ENCODE measurements at places on chromosomes 1 and 21.

DNA sequence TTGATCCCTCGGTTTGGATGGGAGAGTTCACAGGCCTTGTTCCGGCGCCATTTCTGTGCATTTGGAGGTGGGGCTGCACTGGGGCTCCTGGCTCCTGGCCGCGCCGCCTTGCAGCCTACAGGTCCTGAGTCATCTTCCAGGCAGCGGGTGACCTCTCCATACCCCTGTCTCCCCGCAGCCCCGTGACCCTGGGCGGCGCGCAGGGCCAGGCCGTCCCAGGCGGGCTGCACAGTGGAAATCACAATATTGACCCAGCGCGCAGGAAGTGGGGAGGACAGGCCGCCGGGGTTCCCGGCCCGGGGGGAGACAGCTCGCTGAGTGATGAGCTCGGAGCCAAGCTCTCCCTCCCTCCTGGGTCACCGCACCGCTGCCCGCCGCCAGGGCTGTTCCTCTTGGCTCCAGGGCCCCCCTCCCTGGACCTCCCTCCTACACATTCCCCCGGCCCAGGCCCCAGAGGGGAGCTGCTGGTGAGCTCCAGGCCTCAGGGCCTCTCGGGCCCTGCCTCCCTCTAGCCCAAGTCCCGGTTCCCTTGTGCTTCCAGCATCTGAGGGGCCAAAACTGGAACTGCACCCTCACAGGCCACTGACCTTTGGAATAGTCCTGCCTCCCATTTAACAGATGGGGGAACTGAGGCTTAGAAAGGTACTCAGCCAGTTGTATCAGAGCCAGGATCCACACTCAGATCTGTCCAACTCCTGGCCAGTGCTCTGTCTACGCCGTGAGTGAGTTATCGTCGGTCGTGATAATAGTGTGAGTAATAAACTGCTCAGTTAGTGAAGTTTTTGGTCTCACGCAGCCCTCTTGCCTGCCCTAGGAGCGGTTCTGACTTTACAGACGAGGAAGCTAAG lies 142.9 kb upstream of the WNT4 start:
- DNase-seq = no peak

GRCh38 chr1:32917521-32917920 lies 16.3 kb upstream of the TMEM54 start:
- no peak for DNase-seq

DNA sequence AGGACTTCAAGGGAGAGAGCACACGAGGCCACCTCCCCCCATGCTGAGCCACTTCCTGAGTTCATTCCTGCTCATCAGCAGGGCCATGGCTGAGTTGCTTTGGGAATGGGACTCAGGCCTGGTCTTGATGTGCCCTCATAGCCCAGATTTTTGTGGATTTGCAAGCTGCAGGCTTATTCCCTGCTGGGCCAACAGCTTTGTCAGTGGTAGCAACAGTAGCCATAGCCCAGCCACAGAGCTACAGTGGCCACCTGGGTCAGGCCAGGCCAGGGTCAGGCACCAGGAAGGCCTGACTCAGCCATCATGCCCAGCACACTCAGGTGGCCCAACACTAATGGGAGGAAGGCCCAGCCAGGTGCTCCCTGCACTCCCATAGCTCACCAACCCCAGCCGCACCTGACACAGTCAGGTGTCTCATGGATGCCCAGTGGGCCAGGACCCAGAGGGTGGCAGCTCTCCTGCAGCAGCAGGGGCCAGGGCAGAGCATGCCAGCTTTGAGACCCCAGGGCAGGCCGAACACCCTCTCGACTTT lies 33.5 kb downstream of the EPHA2 start:
- no peak for DNase-seq

DNA sequence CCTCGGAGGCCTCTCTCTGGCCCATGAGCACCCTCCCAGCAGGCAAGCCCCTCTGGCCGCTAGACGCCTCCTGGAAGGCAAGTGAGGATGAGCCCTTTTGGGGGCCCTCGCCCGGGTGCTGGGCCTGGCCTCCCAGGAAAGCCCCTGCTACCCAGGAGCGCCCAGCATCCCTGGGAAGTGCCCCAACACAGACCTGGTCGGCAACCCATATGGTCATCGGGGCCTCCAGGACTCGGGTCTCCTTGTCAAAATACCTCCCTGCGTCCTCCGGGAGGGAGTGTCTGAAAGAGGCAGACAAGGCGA lies 21.0 kb upstream of the TMEM52 start:
- no peak for DNase-seq

- DNase-seq = peak; percentile 71
These were observed 3.4 kb downstream of the KCNA3 start for GRCh38 chr1:110671361-110671760.

DNA sequence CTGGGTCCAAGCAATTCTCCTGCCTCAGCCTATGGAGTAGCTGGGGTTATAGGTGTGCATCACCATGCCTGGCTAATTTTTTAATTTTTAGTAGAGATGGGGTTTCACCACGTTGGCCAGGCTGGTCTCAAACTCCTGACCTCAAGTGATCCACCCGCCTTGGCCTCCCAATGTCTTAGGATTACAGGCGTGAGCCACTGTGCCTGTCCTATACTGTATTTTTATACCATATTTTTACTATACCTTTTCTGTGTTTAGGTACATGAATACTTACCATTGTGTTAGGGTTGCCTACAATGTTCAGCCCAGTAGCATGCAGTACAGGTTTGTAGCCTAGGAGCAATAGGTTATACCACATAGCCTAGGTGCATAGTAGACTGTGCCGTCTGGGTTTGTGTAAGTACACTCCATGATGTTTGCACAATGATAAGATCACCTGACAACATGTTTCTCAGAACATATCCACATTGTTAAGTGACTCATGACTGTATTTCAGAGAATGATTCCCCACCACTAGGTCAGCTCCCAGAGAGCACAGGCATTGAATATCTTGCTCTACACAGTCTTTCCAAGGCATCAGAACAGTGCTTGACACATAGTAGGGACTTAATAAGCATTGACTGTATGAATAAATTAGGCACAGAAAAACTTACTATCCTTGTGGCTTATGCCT lies 6.0 kb upstream of the CITED4 start:
- no peak for DNase-seq

DNA sequence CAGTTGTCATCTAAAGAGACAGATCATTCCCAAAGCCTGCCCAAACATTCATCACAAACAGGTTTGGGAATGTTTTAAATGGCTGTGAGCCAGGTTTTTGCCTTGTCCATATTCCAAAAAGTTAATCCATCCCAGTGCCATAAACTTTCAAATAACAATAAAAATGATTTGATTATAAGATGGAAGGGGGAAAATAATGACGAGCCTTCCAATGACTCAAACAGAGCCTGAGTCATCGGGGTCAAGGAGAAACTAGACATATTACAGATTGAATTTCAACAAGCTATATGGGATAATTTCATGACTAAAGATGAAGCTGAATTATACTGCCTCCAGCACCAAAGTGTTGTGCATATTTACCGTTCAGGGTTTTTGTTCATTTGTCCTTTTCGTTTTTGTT lies 195.8 kb upstream of the PKN2 start:
- DNase-seq = no peak

- DNase-seq = no peak
These were observed 292.0 kb downstream of the DUSP10 start for GRCh38 chr1:221449801-221450470.

DNA sequence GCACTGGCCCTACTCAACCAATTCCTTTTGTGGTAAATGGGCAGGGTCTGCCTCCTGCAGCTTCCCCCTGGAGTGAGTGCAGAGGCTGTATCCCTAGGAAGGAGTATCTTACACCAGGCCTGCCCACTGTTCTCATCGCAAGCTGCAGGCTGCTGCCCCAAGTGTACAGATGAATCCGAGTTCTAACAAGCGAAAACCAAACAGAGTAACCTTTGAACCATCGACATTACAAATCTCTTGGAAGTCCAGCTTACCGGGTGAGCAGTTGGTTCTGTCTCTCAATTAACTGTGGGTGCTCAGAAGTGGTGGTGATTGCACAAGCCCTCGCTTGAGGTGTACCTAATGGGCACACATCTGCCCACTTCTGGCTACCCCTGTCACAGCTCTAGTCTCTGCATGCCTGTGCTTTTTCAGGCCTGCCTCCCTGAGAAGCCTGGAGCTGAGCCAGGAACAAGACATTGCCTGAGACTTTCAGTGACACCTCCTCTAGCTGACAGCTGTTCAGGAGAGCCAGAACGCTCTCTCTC lies 22.7 kb downstream of the INAVA start:
- no peak for DNase-seq

- DNase-seq = no peak
These were observed 7.8 kb downstream of the VASH2 start for GRCh38 chr1:212958175-212958574.

- DNase-seq = no peak
These were observed 448.0 kb downstream of the KCNT2 start for GRCh38 chr1:196160066-196160795.

GRCh38 chr1:201686714-201687455 lies 142.1 kb upstream of the IPO9 start:
- DNase-seq = no peak

DNA sequence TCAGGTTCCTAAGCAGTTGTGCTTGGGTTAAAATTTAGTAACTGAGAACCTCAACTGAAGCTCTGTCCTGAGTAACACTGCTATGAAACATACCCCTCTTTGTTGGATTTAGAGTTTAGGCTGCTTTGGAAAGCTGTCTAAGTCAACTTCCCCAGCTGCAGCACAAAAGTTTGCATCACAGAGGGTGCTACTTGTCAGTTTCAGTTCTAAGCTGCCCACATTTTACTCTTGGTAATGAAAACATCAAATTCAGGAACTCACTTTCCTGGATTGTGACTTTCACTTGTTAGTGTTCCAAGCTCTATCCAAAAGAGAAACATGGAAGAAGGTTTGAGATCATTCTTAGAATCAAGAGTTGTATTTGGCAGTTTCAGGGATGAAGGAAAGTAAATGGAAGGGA lies 191.7 kb upstream of the NFIA start:
- DNase-seq = no peak

DNA sequence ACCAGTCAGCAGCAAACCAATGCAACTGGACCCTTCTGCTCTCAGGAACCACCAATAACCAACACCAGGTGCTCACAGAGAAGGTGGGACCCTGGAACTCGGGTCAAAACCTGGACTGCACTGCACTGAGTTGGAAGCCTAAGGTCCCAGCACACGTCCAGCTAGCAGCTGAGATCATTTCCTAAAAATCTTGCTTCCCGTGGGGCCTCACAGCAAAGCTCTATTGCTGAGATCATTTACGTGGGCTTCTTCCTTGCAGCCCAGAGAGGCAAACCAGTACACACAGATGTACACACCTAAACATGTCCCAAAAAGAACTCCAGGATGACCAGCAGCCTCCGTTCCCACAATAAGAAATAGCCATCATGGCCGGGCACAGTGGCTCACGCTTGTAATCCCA lies 22.8 kb upstream of the STMN1 start:
- no peak for DNase-seq

GRCh38 chr1:219885680-219886079 lies 42.7 kb downstream of the SLC30A10 start:
- no peak for DNase-seq

DNA sequence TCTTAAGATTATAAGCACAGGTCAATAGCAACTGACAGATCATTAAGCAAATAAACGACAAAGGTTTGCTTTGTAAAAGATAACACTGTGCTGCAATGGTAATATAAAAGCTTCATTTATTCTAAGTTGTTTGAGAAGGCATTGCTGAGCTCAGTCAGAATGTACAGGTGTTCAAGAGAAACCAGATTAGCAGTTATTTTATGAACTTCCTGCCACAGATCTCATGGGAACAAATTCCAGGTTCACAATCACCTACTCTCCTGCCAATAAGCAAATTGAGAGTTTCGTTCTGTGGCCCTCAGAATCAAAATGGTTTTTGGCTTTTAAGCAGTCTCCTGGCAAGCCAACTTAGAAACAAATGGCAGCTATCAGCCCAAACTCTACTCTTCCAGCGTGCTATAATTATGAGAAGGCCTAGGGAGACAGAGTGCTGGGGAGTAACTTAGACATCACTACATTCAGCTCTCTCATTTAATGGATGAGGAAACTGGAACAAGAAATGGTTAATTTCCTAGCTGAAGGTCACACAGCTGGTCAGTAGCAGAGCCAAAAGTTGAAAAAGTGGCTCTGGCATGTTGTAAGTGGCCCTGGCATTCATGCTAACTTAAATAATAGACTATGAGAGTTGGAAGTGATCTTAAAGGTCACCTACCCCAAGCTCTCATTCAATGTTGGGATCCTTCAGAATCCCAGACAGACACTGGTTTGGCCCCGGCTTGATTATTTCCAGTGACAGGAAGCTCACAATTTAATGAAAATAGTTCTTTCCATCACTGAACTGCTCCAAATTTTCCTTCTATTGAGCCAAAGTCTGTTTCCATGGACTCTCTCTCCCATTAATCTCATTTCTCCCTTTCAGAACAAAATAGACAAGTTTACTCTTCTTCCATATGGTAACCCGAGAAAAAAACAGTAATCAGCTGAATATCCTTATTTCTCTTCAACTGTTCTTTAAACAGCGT lies 82.6 kb upstream of the EDEM3 start:
- DNase-seq = no peak

GRCh38 chr1:160607011-160607671 lies 27.8 kb upstream of the CD84 start:
- peak; percentile 88 for DNase-seq

DNA sequence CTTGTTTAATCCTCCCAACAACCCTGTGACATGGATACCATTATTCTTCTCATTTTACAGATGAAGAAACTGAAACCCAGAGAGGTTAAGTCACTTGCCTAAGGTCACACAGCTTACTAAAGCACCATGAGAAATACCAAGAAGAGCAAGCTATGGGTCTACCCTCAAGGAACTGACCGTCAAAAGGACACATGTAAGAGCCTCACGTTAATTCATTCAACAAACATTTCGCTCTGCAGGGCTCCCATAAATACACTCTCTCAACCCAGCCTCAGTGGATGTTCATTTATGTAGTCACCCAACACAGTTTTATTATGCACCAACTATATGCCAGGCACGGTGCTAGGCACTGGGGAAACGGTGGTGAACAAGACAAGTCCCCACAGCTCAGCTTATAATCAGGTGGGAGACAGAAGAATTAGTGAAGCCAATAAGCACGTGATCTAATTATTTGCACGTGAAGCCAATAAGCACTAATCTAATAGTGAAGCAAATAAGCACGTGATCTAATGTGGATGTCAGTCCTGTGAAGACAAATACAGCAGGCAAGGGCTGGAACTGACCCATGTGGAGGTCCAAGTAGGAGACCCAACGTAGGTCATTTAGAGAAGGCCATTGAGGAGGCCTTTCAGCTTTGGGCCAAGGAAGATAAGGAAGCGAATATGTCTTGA lies 52.1 kb upstream of the ZBTB40 start:
- DNase-seq = no peak

GRCh38 chr1:2335721-2336455 lies 55.5 kb downstream of the MORN1 start:
- no peak for DNase-seq

GRCh38 chr1:243343970-243344937 lies 88.4 kb downstream of the SDCCAG8 start:
- DNase-seq = peak; percentile 58

GRCh38 chr1:113768916-113769600 lies 9.8 kb upstream of the PHTF1 start:
- no peak for DNase-seq

GRCh38 chr1:21365036-21365435 lies 74.8 kb upstream of the ECE1 start:
- DNase-seq = no peak

GRCh38 chr1:32104127-32104526 lies 3.7 kb upstream of the KPNA6 start:
- DNase-seq = no peak

GRCh38 chr1:64834734-64835133 lies 89.9 kb downstream of the RAVER2 start:
- DNase-seq = no peak

Data from CD4-positive, alpha-beta T cell treated with Interleukin-10 for 1 hour (primary cell).